Colonic mucosa (tissue), 4 donors: ENCODE measurements at places on chromosomes 16 and 17.

GRCh38 chr17:29595943-29596774, 3.2 kb downstream of the ANKRD13B start:
- DNase-seq: no peak

- DNase-seq: no peak
Observed at GRCh38 chr16:53374800-53375199, 59.5 kb upstream of the RBL2 start.

DNA sequence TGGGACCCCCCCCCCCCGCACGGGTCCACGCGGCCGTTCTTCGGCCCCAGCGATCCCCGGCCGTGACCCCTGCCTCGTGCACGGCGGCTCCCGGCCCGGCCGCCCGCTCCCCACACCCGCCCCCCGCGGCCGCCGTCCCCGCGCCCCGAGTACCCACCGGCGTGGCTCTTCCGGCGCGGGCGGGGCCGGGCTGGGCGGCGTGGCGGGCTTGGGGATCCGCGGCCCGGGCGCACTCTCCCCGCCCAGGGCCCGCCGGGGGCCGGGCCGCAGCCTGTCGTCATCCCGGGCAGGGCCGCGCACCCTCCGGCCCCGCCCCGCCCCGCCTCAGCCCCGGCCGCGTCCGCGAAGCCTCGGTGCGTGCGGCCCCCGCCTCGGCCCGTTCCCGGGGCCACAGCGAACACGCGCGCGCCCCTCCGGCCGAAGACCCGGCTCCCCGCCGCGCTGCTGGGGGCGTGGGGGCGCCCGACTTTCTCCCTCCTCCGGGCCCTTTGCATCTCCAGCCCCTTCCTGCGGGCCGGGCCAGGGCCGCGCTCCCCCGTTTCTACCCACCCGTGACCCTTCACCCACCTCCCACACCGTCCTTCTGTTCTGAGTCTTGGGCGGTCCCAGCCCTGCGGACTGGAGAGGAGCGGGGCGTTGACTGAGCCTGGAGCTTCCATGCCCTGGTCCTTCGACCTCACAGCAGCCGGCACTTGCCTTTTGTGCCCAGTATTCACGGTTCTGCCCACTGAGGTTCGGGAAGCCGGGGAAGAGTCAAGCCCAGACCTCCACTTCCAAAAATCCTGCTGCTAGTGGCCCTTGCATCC, 840 bp downstream of the MYO1C start:
- peak; percentile 78 for DNase-seq

- no peak for DNase-seq
Observed at GRCh38 chr17:828761-829160, 46.6 kb downstream of the MRM3 start.

GRCh38 chr17:37839196-37839978, 84.8 kb upstream of the TBC1D3K start:
- DNase-seq: no peak

DNA sequence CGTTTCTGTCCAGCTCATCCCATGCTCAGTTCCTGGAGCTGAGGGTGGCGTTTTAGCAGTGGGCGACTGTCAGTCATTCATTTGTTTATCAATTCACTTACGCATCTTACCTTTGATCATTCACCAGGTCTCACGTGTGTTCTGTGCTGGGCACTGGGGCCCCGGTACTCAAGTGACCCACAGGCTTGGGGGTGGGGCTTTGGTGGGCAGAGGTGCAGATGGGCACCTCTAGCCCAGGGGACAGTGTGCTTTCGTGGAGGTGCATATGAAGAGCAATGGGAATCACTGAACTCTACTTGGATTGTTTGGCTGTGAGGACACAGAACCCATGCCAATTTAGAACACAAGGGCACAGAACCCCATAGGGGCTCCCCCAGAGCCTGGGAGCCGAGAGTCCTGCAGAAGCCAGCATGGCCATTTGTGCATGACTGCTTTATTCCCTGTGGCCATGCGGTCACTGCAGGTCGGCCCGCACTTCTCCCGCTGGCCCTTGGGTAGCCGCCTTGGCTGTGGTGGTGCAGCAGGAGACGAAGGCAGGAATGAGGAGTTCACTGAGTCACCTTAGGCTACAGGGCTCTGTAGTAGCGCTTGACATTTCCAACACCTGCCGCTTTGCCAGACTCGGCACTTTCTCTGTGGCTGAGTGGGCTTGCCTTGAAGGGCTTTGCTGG, 144.6 kb downstream of the SNX29 start:
- no peak for DNase-seq

DNA sequence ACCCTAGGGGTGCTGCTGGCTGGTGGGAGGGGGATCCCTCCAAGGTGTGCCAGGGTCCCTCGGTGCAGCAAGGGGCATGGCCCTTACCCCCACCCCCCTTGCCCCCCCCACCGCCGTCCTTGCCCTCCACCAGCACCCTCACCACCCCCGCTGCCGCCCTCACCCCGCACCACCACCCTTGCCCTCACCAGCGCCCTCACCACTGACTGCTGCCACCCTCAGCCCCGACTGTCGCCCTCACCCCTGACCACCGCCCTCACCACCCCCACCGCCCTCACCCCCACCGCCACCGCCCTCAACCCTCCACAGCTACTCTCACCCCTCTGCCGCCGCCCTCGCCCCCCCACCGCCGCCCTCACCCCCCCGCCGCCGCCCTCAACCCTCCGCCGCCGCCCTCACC, 23.1 kb upstream of the ACSF3 start:
- DNase-seq: no peak

- DNase-seq: no peak
Observed at GRCh38 chr16:22764662-22765327, 49.2 kb upstream of the HS3ST2 start.

- DNase-seq: peak; percentile 74
Observed at GRCh38 chr16:578870-579405, 9.2 kb downstream of the PIGQ start.

DNA sequence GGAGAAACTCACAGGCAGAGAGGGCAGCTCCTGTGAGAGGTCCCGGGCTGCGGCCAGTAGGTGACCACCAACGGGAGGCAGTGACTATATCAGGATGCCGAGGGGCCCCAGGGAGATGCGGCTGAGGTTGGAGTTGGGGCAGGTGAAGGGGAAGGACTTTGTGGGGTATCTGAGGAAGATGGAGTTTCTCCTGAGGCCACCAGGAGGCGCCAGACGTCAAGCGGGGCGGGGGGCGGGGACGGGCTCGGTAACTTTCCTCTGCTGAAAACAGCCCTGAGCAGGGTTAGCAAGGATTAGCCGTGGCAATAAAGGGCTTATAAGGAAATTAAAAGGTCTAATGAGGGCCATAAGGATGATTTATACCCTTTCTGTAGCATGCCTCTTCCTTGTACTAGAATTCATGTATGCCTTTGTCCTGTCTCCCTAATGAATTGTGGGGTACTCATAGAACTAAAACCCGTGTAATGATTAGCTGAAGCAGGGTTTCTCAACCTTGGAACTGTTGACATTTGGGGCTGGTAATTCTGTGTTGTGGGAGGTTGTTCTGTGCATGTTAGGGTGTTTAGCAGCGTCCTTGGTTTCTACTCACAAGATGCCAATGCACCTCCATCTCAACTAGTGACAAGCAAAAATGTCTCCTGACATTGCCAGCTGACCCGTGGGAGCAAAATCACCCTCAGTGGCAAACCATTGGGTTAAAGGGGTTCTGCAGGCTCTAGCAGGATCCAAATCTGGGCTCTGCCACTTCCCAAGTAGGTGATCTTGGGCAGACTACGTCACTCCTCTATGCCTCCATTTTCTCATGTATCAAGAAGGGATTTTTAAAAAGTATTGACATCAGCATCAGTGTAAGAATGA, 74.8 kb upstream of the GRIN2A start:
- peak; percentile 27 for DNase-seq

DNA sequence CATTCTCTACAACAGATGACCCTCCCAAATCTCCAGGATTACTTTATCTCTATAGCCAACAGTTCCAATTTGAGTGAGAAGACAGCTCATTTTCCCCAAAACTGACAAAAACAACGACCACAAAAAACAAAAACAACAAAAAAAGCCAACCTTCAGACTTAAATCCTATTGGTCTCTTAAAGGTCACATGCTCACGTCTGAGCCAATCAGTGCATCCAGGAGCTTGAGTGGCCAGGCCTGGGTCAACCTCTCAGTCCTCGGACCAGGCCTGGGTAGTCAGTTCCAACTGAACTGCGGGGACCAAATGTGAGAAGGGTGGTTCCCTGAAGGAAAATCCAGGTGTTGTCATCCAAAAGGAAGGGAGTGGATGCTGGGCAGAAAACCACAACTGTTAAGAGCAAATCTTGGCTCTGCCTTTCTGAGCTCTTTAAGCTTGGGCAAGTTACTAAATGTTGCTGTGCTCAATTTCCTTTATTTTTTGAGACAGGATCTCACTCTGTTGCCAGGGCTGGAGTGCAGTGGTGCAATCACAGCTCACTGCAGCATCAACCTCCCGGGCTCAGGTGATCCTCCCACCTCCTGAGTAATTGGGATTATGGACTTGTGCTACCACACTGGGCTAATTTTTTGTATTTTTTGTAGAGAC, 43.0 kb upstream of the MSI2 start:
- DNase-seq: no peak

DNA sequence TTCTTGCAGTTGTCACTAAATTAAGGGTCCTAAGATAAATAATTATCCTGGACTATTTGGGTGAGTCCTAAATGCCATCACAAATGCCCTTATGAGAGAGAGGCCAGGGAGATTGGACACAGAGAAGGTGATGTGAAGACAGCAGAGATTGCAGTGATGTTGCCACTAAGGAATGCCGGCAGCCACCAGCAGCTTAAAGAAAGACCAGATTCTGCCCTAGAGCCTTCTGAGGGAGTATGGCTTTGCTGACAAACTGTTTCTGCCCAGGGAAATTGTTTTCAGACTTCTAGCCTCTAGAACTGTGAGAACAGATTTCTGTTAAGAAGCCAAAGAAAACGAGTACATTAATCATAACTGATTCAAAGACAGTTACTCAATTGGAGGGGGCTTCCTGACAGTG, 10.0 kb upstream of the ZNF23 start:
- DNase-seq: no peak

- peak; percentile 95 for DNase-seq
Observed at GRCh38 chr17:39730095-39730921, at the start of gene MIEN1. Gene MIEN1 (minus strand): TSS chr17:39730532. CDS start chr17:39730495, 37 bp downstream.

GRCh38 chr17:79082311-79083190, 7.9 kb downstream of the ENGASE start:
- DNase-seq: peak; percentile 40

DNA sequence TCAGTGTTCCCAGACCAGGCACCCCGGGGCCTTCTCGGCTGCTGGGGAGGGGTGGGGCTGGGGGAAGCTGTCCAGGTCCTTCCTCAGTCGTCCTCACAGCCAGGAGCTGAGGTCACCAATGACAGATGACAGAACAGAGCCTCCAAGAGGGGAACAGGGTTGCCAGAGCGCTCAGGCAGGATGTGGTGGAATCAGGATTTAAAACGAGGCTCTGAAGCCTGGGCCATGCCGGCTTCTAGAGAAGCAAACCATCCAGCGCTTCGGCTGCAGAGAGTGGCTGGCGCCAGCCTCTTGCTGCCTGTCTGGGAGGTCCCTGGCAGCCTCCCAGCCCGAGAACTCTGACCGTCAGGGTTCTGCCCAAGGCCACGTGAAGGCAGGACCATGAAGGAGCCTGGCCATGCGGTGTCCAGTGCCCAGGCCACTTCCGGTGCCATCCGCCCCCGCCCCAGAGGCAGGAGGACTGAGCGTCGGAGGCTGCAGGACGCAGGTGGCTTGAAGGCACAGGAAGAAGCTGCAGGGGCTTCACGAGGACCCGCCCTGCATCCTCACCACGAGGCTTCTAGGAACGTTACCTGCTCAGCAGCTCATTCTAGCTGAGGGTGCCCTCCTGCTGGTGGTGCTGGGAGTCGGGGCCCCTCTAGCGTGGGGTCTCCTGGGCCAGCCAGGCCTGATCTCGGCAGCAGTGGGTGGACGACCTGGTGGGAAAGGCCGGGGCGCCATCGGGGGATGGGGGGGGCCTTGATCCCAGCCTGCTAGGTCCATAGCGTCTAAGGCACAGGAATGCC, 78.5 kb downstream of the KLHDC4 start:
- no peak for DNase-seq

- DNase-seq: no peak
Observed at GRCh38 chr17:68176718-68177117, 71.1 kb upstream of the AMZ2 start.

DNA sequence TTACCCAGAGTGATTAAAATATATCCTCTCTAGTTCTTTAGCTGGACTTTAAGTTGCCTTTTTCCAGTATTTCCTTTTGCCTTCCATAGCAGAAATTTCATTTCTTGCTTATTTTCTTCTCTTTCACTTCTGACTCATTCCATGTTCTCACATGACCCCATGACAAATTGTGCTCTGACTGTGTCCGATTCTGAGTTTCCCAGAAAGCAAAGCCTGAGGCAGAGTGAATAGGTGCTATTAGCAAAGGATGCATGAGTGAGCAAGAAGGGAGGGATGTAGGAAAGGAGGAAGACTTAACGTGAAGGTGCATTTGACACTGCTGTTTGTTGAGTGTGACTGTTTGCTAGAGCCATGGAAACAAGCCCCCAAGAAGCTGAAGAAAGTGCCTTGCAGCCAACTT, 82.6 kb upstream of the CNTNAP4 start:
- DNase-seq: no peak

- no peak for DNase-seq
Observed at GRCh38 chr16:80670170-80670865, 129.5 kb downstream of the DYNLRB2 start.

GRCh38 chr17:5042157-5043022, 7.2 kb upstream of the SLC52A1 start:
- peak; percentile 59 for DNase-seq

- DNase-seq: no peak
Observed at GRCh38 chr16:19607616-19608280, 52.2 kb downstream of the VPS35L start.

GRCh38 chr16:14087590-14088154, 16.6 kb downstream of the MRTFB start:
- DNase-seq: no peak

DNA sequence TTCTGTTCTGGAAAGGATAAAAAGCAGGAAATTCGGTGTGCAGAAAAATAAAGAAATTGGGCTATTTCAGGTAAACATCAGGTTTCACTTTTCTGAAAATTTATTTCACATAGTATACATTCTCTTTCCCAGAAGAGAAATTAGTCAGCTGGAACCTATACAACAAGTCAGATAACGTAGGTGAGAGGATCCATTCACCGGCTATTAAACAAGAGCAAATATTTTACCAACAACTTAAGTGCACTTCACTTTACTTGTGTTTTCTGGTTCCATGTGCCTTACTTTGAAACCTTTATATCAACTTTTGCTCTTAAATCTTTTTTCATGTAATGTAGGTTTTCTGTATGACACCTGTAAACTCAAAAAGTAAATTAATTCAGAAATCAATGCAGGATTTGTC, 839.7 kb downstream of the CDH11 start:
- DNase-seq: no peak

- no peak for DNase-seq
Observed at GRCh38 chr17:72342627-72343527, 222.1 kb downstream of the SOX9 start.

- no peak for DNase-seq
Observed at GRCh38 chr17:76474238-76474637, 6.8 kb downstream of the AANAT start.
